ENCODE measurements at places on chromosomes 2 and 18.

DNA sequence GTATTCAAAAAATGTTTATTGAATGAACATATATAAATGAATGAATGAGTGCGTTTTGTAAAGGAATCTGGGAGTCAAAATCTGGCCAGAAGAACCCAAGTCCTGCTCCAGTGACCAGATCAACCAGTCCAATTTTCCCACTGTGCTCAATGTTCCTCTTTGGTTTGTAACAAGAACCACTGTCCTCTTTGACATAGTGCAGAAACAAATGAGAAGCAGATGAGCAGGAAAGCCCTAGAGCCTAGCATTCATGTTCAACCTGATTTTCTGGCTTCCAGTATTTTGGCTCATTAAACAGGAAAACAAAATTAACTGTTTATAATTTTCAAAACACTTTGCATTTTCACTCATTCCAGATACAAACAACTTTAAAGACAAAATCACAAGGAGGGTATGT, 23.2 kb downstream of the FAM124B start:
- DNase-seq: no peak

GRCh38 chr18:8260319-8260718, 348.9 kb upstream of the RAB12 start:
- DNase-seq: no peak

DNA sequence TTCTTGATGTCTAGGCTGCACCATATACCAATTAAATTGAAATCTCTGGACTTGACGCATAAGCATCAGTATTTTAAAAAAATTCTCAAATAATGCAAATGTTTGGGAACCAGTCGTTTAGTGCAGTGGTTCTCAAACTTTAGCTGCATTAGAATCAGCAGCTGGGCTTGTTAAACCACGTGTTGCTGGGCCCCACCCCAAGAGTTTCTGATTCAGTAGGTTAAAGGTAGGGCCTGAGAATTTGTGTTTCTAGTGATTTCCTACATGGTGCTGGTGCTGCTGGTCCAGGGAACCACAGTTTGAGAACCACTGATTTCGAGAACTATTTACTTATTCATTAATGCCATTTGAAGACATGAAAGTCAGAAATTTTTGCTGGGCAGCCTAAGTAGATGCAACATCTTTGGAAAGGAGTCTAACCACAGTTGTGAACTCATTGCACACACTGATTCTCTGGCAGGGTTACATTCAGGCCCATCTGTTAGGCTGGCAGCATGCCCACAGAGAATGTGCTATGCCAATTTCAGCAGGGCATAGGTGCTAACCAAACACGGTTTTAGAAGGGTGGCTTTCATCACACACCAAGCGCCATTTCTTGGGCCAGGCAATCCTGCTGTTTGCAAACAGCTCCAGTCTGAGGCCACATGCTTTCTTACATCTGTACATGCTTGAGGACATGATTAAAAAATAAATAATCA, 26.4 kb upstream of the ATP5MC3 start:
- DNase-seq: no peak

GRCh38 chr18:42675810-42676209, 439.7 kb downstream of the RIT2 start:
- no peak for DNase-seq

DNA sequence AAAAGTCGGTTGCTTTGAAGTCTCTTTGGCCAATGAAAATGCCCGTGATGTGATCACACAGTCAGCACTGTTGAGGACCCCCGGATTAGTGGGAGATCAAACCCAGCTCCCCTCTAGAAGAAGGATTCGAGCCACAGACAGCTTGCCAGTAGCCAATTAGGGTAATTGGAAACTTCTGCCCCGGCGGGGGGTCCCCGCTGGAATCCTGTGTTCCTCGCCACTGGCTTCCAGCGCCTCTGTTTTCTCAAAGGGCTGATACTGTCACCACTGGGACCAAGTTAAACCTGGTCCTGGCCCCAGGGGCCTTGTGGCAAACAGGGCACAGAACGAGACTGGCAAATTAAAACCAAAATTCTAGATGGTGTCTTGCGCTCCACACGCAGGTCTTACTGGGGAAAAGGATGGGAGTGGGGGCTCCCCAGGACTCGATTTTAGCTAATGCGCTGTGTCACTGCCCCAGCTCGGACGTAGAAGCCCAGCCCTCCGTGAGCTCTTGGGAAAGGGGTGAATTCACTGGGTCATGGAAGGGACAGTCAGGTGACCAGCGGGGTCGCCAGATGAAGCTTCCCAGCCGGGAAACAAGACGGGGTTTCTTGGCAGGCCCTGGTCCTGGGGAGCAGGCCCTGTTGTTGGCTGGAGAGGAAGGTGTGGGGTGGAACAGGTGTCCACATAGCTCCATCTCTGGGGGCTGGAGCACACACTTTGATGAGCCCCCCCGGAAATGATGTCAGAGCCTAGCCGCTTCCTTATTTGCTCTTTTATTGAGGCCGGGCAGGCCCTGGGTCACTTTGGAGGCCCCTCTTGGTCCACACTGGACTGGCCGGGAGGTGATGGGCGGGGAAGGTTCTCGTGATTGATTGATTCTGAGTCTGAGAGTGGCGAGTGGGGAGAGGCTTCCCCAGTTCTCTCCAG, 90.2 kb downstream of the SMAD7 start:
- DNase-seq: no peak

GRCh38 chr2:235538144-235538639, 44.3 kb downstream of the AGAP1 start:
- no peak for DNase-seq

DNA sequence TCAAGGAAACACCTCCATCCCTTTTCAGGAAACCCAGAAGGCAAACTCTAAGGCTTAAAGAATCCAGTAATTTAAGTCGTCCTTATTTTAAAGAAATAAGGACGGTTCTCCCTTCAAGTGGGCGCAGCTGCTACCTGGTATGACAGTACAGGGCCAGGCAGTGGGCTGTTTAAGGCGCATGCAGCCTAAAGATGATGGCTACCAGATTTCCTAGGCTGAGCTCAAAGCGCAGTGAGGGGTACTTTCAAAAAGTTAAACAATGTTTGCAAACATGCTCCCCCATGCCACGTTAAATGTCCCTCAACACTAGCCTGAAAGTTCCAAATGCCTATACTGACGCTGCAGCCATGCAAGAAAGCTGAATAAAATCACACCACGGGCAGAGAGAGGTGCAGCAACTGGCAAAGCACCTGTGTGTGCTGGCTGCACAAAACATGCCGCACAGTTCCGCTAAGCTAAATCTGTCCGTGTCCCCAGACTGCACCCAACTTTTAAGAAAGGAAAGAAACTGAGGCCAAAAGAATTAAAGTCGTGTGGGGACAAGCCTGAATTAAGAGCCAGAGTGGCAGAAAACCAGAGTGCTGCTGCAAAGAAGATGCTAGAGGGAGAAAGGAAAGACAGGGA, 583 bp downstream of the HIBCH start:
- no peak for DNase-seq

GRCh38 chr2:162509288-162509968, 165.5 kb downstream of the GCA start:
- no peak for DNase-seq

DNA sequence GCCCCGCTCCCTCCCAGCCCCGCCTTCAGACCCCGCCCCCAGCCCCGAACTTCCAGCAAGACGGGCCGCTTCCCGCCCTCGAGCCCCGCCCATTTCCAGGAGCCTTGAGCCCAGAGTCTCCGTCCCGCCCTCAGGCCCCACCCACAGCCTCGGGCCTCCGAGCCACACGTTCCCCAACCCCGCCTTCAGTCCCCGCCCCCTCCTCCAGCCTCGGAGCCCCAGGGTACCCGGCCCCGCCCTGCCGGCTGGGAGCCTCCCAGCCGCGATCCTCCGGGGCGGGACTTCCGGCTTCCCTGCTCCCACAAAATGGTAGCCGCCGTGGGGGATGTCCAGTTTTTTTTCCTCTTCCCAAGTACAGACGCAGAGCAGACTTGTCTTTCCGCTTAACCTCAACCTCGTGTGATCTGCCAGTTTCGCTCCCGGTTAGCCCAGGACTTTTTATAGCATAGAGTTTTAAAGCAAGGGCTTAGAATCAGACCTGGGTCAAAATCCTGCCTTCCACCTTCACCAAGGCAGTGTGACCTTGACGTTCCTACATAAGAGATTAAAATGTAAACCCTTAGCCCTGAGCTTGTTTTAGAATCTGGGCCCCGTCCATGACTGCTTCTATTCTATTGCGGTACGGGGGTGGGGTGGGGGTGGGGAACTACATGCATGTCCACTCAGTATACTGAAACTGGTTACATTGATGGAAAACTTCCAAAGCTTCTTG, 435 bp upstream of the GPR155 start:
- peak; percentile 98 for DNase-seq

- no peak for DNase-seq
These were observed 54.6 kb downstream of the CPO start for GRCh38 chr2:206993964-206994363.

DNA sequence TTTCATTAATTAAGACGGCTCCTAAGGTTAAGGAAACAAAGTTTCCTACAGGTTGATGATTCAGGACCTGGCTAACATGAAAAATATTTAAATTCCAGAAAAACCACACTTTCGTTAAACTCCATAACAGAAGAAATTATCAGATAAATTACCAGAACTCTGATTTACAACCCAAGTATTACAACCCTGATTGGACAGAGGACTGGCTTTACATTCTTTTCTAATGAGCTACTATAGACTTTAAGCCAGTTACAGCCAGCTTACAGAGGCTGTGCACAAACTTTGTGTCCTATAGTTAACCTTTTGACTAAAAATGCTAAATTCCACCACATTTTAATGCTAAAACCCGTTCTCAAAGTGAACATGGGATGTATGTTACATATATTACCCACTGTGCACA, 458.6 kb downstream of the KCNJ3 start:
- DNase-seq: no peak

DNA sequence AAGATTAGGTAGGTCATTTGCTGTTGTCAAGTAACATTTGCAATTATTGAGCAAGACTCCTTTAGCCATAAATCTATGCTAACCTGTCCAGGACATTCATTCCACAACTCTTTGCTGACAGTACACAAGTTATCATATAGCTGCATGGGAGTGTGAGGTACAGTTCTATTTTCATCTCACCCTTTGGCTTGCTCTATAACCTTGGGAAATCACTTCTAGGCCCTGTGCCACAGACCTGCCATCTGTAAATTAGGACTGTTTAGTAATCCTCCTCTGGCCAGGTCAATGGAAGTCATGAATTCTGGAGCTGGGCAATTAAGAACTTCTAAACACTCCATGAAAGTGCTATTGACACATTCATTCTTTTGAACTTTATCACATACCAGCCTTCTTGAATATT, 34.6 kb upstream of the PAIP2B start:
- no peak for DNase-seq

DNA sequence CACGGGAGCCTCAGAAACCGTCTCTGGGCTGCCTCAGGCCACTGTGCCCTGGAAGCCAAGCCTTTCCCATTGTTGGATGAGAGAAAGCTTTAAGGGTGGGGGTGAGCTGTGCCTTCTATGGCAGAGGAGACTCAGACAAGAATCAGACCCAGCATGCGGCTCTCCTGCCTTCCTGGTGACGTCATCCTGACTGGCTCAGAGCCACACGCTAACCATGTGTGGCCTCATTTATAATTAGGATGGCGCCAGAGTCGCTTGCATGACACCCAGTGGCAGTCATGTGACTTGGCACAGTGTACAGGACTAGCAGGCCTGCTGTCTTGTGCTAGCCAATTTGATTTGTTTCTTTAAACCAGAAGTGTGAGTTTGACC, 99.1 kb downstream of the SH3BP4 start:
- DNase-seq: no peak

DNA sequence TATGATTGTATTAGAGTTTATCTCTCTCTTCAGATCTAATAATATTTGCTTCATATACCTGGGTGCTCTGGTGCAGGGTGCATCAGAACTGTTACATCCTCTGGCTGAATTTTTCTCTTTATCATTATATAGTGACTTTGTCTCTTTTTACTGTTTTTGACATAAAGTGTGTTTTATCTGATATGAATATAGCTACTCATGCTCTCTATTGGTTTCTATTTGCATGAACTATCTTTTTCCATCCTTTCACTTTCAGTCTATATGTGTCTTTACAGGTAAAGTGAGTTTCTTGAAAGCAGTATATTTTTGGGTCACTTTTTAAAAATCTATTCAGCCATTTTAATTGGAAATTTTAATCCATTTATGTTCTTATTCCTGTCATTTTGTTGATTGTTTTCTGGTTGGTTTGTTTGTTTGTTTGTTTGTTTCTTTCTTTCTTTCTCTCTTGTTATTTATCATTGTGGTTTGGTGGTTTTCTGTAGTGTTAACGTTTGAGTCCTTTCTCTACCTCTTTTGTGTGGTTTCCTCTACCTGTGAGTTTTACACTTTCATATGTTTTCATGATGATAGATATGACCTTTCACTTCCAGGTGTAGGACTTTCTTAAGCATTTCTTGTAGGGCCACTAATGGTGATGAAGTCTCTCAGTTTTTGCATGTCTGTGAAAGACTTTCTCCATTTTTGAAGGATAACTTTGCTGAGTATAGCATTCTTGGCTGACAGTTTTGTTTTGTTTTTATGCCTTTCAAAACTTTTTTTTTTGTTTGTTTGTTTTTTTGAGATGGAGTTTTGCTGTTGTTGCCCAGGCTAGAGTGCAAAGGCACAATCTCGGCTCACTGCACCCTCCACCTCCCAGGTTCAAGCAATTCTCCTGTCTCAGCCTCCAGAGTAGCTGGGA, 54.9 kb downstream of the CCNT2 start:
- no peak for DNase-seq

DNA sequence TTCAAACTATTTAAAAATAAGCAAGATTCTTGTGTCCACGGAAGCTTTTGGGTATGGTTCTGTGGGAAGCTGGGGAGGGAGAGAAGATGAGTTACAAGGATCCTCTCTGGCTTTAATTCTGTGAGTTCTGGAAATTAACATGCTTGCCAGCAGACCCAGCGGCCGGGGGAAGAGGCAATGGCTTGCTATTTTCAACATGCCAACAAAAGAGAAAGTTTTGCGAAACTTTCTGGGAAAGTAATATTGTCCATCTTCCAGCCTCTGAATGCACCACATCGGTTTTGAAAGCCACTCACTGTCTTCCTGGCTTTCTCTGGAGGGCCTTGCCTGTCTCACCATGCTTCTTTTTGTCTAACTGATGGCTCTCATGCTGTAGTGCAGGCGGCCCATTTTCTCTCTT, 85.7 kb downstream of the EN1 start:
- no peak for DNase-seq

- DNase-seq: no peak
These were observed 66.5 kb upstream of the ACKR3 start for GRCh38 chr2:236503100-236503499.

DNA sequence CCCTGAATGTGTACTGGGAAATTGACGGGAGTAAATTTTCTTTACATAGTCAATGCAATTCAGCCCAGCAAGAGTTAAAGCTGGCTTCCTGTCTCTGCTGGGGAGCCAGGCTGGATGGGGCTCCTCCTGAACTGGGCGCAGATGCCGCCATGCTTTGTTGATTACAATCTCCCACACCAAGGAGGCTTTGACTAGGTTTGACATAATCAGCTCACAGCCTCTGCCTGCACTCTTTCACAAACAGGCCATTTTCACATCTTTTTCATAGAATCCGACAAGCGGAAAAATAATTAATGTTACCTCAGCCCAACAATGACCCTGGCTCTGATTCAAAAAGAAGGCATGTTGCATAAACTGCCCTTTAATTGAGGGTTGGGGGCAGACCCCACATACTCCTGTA, 54.3 kb downstream of the FOXI3 start:
- no peak for DNase-seq

GRCh38 chr2:2926009-2926857, 451.4 kb downstream of the EIPR1 start:
- DNase-seq: no peak

- DNase-seq: no peak
These were observed 148.5 kb upstream of the DNMT3A start for GRCh38 chr2:25490217-25490616.

- no peak for DNase-seq
These were observed 86.4 kb downstream of the TCF4 start for GRCh38 chr18:55501579-55501978.

GRCh38 chr2:39142904-39143605, 22.2 kb upstream of the SOS1 start:
- DNase-seq: no peak
